ENCODE measurements at places on chromosomes 4 and X. TPM values are rescaled to one million over a fixed set of nuclear protein-coding genes. Genes with fewer than 3 reads are reported as not detected.
A peak's percentile ranks its signal among the peaks of the same experiment; 100 is the strongest.

GRCh38 chrX:134548257-134549201 is 88.6 kb downstream of the HPRT1 start:
- no peak for ATAC-seq

The C1QTNF7 gene
- not detected for total RNA-seq

DNA sequence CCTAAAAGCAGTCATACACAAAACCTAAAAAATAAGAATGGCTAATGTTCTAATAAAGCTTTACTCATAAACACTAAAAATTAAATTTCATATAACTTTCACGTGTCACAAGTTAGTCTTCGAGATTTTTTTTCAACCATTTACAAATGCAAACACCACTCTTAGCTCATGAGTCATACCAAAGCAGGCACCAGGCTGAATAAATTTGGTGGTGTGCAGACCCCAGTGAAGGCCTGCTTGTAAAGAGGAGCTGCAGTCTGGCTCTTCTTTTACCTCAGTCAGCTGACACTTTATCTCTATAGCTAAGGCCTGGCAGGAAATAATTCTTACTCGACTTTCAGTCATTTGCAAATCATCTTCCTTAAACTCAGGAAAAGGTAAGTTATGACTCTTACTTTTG is 37.4 kb downstream of the CLOCK start:
- ATAC-seq = no peak

DNA sequence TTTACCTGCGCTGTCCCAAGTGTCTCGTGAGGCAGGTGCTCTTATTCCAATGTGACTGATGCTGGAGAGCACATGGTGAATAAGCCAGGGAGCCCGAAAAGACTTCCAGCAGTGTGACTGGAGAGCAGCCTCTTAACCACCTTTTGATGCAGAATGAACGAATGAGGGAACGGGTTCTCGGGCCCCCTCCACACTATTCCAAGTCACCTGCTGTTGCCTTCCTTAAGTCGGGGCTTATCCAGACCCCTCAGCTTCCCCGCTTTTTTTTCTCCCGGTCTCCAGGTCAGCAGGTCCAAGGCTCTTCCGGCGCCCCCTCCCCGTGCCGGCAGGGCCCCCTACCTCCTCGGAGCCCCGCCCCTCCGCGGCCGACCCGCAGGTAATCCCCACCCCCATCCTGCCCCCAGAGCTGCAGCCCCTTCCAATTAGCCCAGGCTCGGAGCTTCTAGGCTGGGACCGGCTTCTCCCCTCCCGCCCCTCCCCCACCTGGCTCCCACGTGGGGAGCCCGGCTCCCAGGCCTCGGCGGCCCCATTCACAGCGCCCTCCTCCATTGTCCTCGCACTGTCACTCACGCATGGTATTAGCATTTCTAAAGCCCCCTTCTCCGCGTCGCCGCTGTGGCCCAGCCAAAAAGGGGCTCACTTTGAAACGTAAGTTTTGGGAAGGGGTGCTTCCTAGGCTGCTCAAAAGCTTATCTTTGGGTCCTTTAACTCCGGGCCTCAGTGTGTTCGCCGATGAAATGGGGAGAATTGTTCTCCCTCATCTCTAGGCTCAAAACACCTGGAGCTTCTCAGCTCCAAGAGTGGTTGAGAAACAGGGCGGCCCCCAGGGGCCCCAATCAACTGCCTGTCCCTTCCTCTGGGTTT is 56.2 kb upstream of the PJA1 start:
- no peak for ATAC-seq

DNA sequence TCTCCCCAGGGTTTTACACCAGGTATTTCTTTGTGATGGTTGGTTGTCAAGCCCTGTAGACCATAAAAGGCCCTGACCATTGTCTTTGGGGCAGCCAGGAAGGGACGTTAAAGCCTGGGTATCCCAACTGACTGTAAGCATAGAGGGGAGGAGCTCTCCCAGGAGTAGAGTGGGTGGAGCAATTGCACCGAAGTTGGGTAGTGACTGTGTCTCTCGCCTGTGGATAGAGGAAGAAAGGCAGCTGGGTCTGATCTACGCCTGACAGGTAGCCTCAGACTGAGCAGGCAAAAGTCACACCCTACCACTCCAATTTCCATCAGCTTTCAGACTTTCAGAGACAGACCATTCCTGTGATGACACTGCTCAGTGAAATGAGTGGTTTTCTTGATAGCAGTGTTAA is 123.3 kb downstream of the KLHL8 start:
- peak; percentile 65 for ATAC-seq

DNA sequence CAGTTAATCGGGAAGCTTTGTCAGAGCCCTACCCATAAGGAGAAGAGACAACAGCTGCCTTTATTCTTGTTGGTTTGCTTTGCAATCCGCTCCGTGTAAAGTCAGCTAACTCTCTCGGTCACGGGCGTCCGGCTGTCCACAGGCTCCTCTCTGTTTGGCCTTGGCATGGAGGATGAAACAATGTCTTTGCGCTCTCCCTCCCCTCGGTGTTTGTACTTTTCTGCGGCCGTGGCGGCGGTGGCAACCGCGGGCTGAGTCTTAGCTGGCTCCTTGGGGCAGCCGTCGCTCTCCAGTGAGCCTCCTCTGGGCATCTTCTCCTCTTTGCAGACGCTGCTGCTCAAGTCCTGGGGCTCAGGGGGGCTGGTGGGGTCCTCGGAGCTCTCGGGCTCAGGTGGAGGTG is 10.6 kb upstream of the IRAK1 start:
- ATAC-seq = no peak

The TEX13D gene
- total RNA-seq = not detected

The FAM184B gene
- not detected for total RNA-seq

DNA sequence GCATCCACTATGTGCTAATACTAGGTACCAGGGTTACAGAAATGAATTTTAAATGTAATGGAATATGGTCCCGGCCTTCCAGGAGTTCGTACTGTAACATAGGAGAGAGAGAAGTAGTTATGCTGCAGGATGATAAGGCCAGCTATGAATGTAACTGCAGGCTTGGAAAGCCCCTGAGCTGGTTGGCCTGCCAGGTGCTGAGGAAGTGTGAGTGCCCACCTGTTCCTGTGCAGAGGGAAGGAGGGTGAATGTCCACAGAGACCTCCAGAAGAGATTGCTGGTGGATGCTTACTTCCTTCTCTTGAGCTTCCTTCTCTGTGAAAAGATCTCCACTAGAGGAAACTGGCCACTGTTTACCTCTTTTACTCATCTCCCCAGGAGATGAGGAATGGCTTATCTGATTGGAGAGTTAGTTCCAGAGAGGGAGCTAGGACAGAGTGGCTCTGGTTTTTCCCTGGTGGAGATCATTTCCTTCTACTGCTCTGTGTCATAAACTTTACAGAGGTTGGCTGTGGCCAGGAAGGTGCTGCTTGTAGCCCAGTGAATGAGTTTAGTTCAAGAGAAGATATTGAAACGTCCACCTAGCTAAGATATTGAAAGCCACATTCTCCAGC is 114.0 kb upstream of the LNX1 start:
- ATAC-seq = no peak

The RTL3 gene
- not detected for total RNA-seq

The GPR173 gene
- total RNA-seq = not detected

DNA sequence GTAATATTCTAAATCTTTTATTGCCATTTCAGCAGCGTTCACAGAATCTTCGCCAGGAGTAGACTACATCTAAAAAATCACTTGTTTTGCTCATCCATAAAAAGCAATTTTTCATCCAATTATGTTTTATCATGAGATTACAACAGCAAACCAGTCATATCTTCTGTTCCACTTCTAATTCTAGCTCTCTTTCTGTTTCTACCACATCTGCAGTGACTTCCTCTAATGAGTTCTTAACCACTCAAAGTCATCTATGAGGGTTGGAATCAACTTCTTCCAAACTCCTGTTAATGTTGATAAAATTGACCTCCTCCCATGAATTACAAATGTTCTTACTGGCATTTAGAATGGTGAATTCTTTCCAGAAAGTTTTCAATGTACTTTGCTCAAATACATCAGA is 174.4 kb upstream of the BRWD3 start:
- no peak for ATAC-seq
